ENCODE measurements at places on chromosomes 3 and 15.

- DNase-seq = no peak
Measured at GRCh38 chr15:22952796-22953579, 27.2 kb downstream of the CYFIP1 start.

- DNase-seq = no peak
Measured at GRCh38 chr3:100562224-100562857, 47.1 kb upstream of the ADGRG7 start.

DNA sequence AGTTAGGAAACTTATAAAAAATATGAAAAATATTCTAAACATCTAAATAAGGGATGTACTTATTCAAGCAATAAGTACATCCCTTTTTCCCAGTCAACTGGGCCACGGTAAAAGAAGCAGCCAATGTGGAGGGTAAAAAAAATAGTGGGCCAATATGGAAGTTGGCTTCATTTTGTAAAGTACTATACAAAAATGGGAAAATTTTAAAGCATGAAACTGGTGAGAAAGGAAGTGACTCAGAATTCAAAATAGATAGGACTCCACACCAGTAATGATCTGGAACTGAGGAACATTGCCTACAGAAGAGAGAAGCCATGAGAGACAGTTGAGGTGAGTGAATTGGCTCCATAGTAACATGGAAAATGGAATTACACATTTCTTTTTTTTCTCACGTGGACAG is 108.9 kb downstream of the FNDC3B start:
- no peak for DNase-seq

DNA sequence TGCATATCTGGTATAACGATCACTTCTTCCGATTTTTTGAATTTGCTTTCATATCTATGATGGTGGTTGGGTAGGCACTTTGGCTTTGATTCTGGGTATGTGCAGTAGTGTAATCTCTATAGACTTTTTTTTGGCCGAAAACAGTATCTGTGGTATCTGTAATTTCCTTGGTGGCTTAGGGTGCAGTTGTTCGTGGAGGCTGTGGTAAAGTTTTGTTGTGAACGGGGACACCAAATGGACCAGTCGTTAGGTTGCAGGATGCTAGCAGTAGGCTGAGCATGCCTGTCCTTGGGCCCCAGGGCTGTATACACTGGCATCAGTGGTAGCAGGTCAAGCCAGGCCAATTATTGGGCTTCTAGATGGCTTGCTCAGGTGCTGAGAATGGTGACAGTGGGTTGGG is 55.2 kb downstream of the CCDC66 start:
- DNase-seq = no peak
